NCI-H1417 treated with DMSO at 0.1 percent for 48 hours (cell line): ENCODE measurements at places on chromosomes 1 and 21.

DNA sequence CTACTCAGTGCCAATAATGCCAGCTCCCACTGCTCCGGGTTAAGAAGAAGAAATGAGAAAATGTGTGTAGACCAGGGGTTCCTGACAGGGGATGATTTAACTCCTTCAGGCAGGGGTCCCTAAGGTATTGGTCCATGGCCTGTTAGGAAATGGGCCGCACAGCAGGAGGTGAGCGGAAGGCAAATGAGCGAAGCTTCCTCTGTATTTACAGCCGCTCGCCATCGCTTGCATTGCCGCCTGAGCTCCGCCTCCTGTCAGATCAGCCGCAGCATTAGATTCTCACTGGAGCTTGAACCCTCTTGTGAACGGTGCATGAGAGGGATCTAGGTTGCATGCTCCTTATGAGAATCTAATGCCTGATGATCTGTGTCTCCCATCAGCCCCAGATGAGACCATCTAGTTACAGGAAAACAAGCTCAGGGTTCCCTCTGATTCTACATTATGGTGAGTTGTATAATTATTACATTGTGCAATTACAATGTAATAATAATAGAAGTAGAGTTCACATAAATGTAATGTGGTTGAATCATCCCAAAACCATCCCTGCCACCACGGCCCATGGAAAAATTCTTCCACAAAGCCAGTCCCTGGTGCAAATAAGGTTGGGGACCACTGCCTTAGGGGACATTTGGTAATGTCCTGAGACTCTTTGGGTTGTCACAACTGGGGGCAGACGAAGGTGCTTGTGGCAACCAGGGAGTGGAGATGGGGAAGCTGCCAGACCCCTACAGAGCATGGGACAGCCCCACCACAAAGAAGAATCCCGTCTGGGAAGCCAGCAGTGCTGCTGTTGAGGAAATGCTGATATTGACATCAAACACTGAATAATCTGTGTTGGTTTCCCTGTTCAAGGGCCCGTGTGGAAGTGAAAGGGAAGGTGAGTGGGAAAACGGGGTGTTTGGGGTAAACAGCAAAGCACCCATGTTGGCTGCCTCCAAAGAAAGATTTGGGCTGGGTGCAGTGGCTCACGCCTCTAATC lies 60.8 kb downstream of the DHRS3 start:
- no peak for DNase-seq

- DNase-seq: no peak
These were observed 13.7 kb downstream of the ZBTB7B start for GRCh38 chr1:155016231-155016831.

DNA sequence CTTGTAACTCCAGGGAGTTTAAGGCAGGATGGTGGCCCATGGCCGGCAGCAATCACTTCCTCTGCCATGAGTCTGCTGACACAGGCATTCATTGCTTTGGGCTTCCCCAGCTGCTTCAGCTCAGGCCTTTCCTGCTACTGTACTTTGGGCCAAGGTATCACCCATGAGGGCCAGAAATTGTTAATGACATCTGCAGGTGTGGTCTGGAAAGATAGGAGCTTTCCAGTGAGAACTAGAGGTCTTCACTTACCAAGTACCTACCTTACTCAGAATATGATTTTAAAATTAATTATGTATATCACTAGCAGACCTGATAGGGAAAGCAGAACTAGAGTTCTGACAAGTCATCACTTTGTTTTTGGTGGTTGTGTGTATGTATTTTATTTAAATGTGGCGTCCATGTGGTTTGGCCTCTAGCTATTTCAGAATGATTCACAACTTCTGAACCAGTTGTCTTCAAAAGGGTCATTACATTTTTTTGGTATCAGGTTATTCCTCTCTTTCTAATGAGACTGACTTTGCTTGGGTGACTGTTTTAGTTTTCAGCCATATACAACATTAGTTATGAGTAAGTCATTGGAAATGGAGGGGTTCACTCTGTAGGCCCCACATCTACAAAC lies 2.7 kb downstream of the RGL1 start:
- DNase-seq: no peak

DNA sequence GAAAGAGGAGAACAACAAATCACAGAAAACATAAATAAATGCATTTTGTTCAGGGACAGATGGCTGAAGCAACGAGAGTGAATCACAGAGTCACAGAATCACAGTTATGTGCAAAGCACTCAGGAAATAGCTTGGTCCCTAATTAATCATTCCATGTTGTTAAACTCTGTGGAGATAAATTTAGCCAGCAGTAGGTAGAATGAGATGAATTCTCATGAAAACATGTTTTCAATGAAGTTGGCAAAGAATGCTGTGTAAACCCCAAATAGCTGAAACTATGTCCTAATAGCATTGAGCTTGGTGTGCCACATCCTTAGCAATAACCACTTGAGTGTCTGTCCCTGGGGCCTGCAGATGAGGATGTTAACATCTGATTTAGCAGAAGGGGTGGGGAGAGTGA lies 20.4 kb downstream of the LEPR start:
- DNase-seq: no peak

- no peak for DNase-seq
These were observed 41.1 kb downstream of the TENT5C start for GRCh38 chr1:117646956-117647355.

DNA sequence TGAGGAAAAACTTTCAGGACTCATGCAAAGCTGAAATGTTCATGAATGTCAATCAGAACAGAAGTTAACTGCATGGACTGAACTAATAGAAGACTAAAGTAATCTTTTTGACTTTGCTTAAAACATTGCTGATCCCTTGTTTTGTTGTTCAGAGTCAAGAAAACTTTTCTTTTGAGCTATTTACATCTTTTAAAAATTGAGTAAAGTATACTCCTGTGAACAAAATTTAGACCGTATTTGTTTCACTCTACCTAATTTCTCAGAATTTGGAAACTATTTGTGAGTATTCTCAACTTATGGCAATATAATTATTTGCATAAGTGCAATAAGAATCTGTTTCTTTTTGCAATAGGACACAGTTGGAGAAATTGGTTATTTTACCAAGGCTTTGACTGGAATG lies 41.1 kb downstream of the INPP5B start:
- DNase-seq: no peak

DNA sequence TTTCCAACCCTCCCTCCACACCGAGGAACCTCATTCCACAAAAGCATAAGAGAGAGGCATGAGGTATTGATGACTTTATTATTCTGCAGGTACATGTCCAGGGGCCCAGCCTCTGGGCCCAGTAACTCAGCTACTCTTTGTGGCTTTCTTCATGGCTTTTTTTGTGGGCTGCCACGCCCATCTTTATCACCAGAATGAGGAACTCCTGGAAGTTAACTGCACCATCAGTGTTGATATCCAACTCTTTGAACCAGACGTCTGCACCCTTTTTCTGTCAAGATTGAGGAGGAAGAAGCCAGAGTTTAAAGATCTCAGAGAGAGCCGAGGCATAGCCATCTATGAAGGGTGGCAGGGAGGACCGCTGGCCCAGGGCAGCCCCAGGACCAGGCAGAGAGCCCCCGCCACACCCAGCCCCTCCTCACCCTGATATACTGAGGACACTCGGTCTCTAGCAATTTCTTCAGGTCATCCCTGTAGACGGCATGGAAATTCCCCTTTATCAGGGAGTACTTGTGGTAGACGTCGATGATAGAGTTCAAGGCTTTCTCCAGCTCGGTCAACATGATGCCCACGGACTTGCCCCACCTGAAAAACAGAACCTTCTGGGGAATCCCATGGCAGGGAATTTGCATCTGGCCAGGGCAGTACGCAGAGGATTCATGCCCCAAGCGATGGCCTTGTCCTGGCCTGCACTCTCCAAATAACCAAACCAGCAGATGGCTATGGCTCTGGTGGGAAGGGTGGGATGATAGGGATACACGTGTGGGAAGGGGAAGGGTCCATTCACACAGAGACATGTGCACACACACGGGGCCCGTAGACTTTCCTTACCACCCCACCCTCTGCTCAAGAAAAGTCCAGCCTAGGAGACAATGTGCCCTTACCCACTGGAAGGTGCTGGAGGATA lies 647 bp downstream of the S100A8 start:
- no peak for DNase-seq

DNA sequence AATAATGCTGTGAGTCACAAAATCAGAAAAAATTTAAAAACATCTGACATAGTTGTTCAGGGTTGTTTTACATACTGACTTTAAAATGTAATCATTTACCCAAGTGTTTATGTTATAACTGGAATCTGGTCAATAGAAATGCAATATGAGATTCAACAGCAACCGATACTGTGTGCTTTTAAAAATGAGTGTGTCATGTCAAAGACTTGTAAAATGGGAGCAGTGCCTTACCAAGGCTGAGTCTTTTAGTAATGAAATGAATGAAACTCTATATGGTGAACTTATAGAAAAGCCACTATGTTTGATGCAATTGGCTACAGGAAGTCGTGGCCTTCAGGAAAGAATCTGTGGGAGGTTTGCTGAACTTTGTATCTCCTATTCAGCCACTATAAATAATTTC lies 570.2 kb downstream of the DPYD start:
- no peak for DNase-seq

DNA sequence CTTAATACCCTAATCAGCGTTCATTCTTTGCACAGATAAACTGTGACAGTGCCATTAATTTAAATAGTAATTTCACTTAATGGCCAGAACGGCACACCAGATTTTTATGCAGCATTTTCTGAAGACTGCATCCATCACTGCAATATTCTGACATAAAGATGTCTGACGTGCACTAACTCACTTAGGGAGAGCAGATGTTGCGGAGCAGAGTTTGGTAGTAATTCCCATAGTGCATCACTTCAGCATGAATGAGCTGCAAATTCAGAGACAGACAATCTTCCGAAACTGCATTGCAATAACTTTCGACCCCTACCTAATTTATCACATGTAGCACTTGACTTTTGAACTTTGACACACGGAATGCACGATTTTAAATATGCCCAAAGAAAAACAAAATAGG lies 225.3 kb downstream of the KCTD3 start:
- DNase-seq: no peak

GRCh38 chr1:71785000-71785399 lies 497.3 kb downstream of the NEGR1 start:
- DNase-seq: no peak

DNA sequence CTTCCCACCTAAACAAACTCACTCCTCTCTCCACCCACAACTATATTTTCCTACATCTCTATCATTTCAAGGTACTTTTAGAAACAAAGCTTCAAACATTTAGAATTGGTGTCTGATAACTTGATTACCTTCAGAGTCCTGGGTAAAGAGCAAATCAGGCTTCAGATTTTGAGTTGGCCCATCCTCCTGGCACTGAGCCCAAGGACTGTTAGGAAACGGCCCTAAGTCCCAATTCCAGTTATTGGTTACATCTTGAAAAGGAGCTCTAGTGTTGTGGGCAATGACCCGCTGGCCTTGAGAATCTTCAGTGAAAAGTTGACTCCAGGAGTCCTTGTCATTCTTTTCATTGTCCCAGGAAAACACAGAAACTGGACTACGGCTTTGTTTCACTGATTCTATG lies 15.1 kb downstream of the MTFR1L start:
- no peak for DNase-seq

DNA sequence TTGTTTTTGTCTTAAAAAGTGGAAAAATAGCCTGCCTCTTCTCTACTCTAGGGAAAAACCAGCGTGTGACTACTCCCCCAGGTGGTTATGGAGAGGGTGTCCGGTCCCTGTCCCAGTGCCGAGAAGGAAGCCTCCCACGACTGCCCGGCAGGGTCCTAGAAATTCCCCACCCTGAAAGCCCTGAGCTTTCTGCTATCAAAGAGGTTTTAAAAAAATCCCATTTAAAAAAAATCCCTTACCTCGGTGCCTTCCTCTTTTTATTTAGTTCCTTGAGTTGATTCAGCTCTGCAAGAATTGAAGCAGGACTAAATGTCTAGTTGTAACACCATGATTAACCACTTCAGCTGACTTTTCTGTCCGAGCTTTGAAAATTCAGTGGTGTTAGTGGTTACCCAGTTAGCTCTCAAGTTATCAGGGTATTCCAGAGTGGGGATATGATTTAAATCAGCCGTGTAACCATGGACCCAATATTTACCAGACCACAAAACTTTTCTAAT lies 35.0 kb upstream of the TDRD10 start:
- no peak for DNase-seq

- no peak for DNase-seq
These were observed 45.6 kb upstream of the HFM1 start for GRCh38 chr1:91450260-91450659.

DNA sequence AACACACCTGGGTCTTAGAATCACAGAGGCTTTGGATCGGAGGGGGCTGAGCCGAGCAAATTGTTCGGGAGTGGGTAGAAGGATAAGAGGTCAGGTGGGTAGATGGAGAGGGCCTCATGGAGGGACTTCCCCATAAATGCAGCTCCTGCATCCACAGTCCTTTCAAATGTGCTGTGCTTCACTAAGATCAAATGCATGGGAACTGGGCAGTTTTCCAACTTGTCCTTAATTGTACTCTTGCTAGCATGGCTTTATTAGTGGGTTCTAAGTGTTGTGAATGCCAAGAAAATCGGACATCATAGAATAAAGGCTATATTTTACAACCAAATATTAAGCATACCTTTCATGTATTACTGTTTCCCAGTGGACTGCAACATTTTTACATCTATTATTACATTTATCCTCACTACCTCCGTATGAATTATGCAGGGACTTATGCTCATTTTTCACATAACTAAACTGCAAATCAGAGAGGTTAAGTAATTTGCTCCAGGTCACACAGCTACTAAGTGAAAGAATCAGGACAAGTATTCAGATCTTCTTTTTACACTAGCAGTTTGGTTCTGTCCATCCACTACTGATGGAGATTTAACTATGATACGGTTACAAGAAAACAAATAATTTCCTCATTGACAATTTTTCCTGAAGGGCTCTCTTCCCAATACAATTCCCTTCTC lies 174.5 kb upstream of the RUNX1 start:
- no peak for DNase-seq

- DNase-seq: no peak
These were observed 3.3 kb downstream of the WNT3A start for GRCh38 chr1:228009828-228010775.

- no peak for DNase-seq
These were observed 32.0 kb downstream of the PTAFR start for GRCh38 chr1:28144203-28145135.

DNA sequence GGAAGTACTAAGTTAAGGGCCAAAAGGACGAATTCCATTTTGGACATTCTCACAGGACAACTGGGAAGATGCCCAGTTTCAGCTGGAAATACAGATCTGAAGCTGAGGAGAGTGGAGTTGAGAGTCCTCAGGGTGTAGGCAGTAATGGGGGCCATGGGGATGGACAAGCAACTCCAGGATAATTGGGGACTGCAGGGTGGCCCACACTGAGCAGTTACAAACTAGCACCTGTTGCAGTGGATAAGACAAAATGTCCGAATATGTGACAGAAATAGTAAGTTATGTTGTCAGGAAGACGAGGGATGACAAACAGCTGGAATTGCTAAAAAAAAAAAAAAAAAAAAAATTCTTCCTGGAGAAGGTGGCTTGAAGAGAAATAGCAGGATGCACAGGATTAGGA lies 34.6 kb upstream of the KANK4 start:
- no peak for DNase-seq

DNA sequence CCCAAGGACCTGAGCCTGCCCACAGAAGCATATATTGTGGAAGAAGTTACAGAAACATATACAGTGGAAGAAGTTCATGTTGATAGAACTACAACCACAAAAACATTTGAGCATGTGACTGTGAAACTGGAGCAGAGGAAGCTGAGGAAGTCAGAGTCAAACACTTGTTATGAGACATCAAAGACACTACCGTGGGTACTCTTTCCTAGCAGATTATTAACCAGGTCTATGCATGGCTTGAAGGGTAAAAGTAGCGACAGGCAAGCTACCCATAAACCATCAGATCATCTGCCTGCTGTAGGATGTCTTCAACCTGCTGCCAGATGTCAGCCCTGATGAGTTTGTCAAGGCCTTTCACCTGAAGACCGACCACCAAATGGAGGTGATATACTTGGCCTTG lies 35.8 kb downstream of the IVNS1ABP start:
- no peak for DNase-seq
